Activated naive CD4-positive, alpha-beta T cell treated with anti-CD3 and anti-CD28 coated beads, Interleukin-2, amount 50 U/mL, for 16 hours (primary cell): ENCODE measurements at places on chromosomes 5 and 9.

DNA sequence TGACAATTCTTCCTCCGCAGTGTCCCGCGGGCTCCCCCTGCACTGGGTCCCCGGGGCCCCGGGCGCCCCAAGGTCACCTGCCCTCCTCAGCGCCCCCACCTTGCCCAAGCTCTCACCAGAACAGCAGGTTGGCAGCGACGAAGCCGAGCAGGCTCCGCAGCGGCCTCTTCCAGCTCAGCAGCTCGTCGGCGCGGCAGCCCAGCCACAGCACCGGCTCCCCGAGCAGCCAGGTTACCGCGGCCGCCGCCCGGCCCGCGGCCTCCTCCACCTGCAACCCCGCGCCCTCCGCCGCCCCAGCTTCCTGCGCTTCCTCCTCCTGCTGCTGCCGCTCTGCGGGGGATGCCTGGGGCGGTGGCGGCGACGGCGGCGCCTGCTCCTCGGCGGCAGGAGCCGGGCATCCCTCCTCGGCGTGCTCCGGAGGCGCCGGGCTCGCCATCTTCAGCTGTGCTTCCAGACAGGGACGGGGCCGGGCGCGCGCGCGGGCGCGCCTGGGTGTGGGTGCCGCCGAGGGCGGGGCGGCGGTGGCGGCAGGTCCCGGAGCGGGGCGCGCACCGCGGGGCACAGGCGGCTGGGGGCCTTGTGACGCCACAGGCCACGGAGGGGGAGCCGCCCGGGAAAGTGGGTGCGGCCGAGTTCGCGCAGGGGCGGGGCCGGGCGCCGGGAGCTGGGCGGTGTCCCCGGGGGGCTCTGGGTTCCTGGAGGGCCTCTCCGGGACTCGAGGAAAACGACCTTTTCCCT is at the start of gene RETREG1:
RETREG1 (minus strand) TSS at position 462 of the 738 bp plus-strand sequence; CDS start at position 436, 26 bp downstream.
- DNase-seq: peak; percentile 87

- DNase-seq: no peak
These were observed 910.2 kb downstream of the TAF11L14 start for GRCh38 chr5:18544421-18544820.

DNA sequence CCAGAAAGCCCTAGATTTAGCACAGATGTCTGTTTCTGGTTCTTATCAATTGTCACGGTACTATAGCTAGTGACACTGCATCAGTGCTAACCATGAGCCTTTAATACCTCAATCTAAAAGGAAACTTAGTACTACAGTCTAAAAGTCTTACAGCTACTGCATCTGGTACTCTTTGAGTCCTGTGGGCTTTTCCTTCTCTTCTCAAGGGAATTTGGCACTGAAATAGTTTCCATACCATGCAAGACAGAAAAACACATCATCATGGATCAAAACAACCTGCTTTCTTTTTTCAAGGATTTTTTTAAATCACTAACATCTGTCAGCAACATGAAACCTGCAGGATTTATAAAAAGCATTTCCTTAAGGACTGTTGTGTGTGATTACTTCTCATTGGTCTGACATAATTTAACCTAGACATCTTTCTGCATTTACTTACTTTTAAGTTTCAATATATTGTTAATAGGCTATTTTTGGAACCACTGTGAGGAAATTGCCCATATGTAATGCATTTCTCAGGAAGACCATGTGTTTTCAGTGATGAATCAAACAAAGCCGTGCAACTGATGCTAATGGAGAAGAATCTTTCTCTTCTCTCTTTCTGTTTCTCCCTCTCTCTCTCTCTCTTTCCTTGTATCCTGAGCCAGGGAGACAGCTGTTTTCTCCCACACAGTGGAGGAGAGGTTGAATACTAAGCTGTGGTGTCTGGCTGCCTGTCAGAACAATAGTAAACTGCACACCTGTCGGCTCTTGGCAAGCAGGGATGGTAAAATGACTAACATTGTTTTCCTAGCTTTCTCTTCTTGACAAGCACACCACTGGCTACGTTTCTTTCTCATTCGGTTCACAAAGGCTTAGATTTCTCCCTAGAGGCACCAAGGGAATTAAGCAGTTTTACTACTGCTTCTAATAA is 273.4 kb downstream of the CSNK1G3 start:
- no peak for DNase-seq

DNA sequence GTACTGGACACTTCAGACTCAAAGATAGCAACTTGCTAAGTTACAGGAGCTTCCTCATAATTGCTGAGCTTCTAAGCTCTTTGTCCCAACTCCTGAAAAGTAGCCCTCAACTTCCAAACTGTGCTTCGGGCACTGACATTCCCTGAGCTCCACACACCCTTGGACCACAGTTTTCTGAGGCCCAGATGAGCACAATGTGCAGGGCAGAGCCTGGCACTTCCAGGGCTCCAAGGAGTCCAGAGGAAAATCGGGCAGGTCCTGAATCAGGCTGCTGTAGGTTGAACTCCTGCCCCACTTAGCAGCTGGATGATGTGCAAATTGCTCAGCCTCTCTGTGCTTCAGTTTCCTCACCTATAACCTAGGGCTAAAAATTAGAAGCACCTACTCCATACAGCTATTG is 54.6 kb upstream of the KCNIP1 start:
- DNase-seq: no peak

- DNase-seq: no peak
These were observed 346.7 kb upstream of the SMARCA2 start for GRCh38 chr9:1668441-1668840.
